ENCODE measurements at places on chromosomes 6 and 20. TPM values are rescaled to one million over a fixed set of nuclear protein-coding genes. Genes with fewer than 3 reads are reported as not detected.

Gene APOBEC2
- 154 TPM for total RNA-seq

Gene NRSN1
- not detected for total RNA-seq

Gene MUC22
- 0.06 TPM for total RNA-seq

Gene RHAG
- total RNA-seq, result 0.44 TPM

Gene RGL2
- total RNA-seq, result 48.4 TPM

Gene KHDC1L
- total RNA-seq, result not detected

Measured in heart left ventricle (tissue), 16 donors.